Renal cortical epithelial cell (primary cell): ENCODE measurements at places on chromosomes 2 and 18. TPM values are rescaled to one million over a fixed set of nuclear protein-coding genes. Genes with fewer than 3 reads are reported as not detected.
A peak's percentile ranks its signal among the peaks of the same experiment; 100 is the strongest.

LRP2 gene
- 0.20 TPM in 1 of 2 replicates, not detected in the other for total RNA-seq

- DNase-seq, result no peak
These were observed 178.1 kb downstream of the FAM210A start for GRCh38 chr18:13548106-13548819.

GRCh38 chr2:217743966-217744761, 258.6 kb downstream of the TNS1 start:
- DNase-seq, result no peak

DNA sequence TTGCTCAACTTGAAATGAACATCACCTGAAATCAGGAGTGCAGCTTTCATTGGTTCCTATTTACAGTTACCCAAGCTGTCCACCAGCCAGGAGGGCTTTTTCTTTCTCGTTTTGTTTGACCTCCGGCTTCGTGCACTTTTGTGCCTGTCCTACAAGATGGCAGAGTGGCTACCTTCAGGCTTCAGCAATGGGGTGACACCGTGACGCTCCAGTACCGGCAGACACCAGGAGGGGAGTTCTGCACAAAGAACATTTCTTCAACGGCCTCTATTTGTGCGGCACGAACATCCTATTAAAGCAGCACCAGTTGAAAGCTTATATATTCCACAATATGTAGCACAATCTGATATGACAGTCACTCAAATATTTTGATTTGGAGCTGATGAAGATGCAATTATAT, 18.3 kb downstream of the RNASEH1 start:
- DNase-seq, result no peak

- no peak for DNase-seq
These were observed 279.5 kb upstream of the PKDCC start for GRCh38 chr2:41768310-41768709.

DNA sequence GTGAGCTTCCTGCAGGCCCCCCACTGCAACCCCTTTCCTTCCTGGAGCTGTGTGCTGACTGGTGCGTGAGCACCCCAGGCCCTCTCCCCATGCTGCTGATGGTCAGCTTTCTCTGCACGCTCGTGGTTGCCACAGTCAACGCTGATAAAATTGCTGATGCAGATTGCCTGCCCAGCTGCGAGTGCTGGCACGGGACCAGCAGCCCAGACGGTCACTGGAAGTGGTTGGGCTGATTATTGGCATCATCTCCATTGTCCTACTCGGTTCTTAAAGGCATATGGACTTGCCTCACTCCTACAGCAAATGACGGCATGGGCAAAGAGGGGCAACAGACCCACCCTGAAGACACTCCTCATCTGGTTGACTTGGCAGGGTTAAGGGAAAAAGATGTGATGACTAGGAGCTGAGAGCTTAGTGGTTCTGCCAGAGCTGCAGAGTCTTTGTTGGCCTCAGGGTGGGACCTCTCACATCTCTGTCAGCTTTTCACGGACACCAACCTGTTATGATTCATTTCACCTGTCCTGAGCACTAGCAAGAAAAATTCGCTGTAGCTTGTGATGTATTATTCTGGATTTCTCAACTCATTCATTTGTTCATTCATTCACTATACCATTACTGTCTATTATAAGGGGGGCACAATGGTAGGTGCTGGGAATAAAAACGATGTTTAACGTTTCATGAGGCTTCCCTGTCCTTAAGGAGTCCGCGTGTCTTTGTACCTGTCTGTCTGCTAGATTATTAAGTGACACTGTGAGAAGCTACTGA, 38.4 kb downstream of the PAX8 start:
- peak; percentile 58 for DNase-seq

DNA sequence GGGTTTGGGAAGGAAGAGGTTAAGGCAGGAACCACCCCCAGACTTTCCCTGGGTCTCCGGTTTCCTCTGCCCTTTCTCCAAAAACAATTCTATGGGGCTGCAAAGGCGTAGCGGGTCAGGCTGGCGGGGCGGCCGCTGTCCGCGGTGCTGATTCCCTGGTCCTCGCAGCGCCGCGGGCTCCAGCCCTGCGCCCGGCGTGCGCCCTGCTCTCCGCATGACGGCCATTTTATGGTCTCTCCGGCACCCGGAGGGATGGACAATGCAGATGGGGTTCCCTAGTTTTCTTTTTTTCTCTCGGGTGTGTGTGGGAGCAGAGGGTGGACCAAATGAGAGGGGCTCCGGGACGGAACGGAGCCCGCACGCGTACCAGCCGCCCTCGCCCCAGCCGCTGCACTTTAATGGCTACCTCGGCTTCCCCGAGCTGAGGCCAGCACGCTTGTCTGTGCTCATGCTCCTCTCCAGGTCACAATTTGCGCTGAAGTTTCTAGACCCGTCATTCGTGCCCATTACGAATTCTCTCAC, 1.6 kb downstream of the ST8SIA3 start:
- peak; percentile 5 for DNase-seq

- DNase-seq, result no peak
These were observed 3.5 kb upstream of the APOB start for GRCh38 chr2:21047141-21048009.

DNA sequence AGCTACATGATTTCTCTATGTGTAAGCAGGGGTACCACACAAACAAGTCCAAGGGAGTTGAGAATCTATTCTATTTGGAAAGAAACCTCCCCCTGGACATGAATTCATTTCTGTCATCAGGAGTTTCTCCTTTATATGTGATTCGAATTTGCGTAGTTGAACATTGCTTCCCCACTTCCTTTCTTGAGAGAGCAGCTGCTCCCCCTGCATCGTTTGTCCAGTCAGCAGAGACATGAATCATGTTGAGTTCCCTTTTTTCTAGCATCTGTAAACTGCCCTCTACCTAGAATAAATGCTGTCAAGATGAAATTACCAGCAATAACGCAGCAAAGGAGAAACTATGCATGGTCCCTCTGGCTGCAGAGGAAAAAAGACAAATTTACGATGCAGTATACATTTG, 73.8 kb downstream of the KIF5C start:
- DNase-seq, result no peak

- DNase-seq, result peak; percentile 97
These were observed 36.6 kb downstream of the DARS1 start for GRCh38 chr2:135948642-135949355.

- DNase-seq, result peak; percentile 21
These were observed 4.5 kb upstream of the RMDN2 start for GRCh38 chr2:37920570-37920969.

CYP1B1 gene
- 18.9 and 422 TPM in 2 replicates for total RNA-seq

ECEL1 gene
- 0.65 TPM in 1 of 2 replicates, not detected in the other for total RNA-seq

VAMP8 gene
- total RNA-seq, result 47.0 and 103 TPM in 2 replicates

ZNF397 gene
- total RNA-seq, result 13.9 and 24.5 TPM in 2 replicates

CCDC74B gene
- 0.87 and 7.2 TPM in 2 replicates for total RNA-seq

CFC1 gene
- not detected in 2 replicates for total RNA-seq

DNA sequence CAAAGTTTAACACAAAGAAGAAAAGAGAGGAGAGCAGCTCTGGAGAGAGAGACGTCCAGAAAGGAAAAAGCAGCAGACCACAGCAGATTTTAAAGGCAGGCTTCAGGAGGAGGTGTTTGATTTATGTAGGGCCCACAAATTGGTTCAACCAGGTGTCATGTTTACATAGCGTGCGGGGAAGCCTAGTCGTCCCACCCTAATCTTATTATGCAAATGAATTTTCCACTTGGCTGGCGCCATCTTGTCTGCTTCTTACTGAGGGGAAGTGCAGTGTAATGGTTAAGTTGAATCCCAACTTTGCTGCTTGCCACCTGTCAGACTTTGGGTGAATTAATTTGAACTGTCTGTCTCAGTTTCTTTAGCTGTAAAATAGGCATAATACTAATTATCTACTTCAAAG, 282.4 kb upstream of the CYRIA start:
- DNase-seq, result no peak

DNA sequence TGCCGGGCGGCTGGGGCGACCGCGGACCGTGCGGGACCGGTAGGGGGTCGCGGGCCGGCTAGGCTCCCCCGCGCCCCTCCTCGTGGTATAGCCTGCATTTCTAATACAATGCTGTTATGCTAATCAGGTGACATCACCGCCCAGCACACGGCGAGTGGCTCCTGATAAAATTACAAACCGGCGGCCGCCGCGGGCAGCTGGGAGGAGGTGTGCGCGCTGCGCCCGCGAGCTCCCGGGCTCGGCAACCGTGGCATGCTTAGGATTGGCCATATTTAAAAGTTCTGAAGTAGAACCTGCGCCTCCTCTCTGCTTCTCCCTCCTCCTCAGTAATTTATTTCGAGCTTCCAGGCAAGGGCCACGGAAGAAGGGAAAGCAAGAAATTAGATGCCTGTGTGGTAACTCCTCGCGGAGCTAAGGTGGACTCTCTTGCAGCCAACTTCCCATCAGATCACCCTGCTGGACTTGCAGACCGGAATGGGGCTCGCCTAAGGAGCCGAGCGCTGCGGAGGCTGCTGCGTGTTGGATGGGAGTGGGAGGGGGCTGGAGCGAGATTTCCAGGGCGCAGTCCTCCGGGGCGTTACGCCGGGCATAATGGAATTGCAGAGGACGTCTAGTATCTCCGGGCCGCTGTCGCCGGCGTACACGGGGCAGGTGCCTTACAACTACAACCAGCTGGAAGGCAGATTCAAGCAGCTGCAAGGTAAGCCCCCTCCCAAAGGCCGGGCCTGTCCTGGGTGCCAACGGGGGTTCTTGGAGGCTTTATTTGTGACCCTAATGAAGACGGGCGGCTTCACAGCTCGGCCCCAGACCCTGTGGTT, 102.3 kb downstream of the SPTBN1 start:
- DNase-seq, result peak; percentile 59

- DNase-seq, result no peak
These were observed 1265.0 kb downstream of the LRP1B start for GRCh38 chr2:140865837-140866236.

- DNase-seq, result no peak
These were observed 69.4 kb downstream of the SCG2 start for GRCh38 chr2:223532712-223533111.

DNA sequence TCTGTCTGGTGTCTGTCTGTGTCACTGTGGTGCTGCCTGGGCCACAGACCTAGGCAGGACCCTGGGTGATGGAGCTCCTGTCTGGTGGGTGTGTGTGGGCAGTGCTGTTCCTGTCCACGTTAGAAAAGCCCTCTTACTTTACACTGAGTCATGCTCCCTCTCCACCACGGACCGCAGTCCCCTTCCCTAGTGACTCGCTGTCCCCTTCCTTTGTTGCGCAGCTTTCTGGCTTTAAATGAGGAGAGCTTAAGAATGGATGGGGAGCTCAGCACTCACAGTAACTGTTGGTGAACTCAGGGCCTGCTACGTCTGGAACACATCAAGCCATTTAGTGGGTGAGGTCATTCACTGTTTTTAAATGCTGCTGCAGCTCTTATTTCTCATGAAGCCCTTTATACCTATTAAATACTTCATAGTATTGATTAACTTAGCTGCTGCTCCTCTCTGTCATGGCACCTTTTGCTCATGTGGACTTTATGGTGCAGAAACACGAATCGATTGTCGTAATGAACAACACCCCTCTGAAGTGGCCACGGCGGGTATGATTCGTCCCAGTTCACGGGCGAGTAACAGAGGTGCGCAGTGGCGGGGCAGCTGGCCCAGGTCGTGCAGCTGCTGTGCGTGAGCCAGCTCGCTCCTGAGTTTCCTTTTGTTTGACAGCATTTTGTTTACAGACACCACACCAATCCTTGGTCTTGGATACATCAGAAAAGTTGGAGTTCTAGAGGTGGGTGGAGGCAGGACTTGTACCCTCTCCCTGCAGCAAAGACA, 100.4 kb downstream of the LDLRAD4 start:
- DNase-seq, result no peak

DNA sequence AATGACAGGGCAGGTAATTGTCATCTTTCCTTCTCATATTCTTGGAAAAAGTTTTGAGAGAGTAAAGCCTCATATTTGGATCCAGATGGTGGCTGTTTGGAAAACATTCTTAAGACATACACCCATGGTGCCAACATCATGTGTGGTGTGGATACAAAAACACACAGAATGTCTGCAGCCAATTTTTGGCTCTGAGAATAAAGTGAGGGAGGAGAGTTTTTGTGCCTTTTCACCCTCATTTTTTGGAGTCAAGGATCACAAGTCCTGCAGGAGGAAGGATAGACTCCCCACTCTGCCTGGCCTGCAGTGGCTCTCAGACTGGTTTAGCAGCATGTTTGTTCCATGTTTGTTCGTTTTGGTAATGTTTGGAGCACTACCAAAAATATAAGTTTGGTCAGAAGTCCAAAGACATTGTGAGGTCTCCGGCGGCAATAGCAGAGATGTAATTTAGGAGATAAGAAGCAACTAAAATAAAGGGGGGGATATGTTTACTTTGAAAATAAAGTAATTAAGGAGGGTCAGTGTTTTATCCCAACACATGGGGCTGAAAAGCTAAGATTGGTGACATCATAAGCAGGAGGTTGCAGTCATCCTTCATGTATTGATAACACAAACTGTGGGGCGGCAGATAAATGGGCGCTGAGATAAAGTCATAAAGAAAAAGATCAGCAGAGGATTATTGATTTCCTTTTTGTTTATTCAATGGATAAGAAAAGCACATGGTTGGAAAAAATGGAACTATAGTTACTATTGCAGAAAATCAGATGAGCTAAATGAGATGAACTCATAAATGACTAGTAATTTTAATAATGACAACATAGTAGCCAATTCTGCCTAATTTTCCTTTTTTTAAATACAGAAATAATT, 655 bp downstream of the NOSTRIN start:
- DNase-seq, result no peak

DNA sequence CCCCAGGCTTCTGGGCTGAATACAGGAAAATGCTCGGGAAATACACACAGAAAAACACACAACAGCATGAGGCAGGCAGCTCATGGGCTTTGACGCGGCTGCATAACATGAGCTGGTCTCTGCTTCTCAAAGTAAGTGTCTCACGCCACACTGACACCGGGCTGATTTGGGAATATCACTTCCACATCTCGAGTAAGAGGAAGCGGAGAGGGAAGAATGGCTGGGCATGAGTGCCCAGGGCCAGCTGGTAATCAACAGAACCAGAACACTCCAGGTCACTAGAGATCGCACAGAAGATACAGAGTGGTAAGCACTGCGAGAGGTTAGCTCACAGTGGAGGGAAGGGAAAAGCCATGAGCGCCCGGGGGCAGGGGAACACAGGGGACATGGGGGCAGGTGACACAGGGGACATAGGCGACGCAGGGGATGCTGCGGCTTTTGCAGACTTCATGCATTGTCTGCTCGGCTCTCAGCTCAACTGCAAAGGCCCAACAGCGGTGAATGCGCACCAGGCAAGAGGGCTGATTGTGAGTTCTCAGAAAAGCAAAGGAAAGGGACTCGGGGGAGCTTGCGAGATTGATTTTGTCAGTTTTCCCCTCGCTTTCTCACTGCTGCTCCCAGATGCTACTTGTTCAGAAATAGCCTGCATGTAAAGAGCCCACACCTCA, 141.4 kb downstream of the MBP start:
- DNase-seq, result no peak

- DNase-seq, result no peak
These were observed 109.2 kb downstream of the MAP4K4 start for GRCh38 chr2:101806701-101807100.
